ENCODE measurements at places on chromosomes 12 and 14. TPM values are rescaled to one million over a fixed set of nuclear protein-coding genes. Genes with fewer than 3 reads are reported as not detected.

The BEST3 gene
- 0.18 TPM for total RNA-seq

The POTEM gene
- total RNA-seq = not detected

The ACOT4 gene
- total RNA-seq = 0.45 TPM

The CMA1 gene
- total RNA-seq = not detected

The SPX gene
- total RNA-seq = 1.5 TPM

The CD163 gene
- 2.9 TPM for total RNA-seq

The SLC25A47 gene
- not detected for total RNA-seq

The NID2 gene
- 35.4 TPM for total RNA-seq

The COQ6 gene
- total RNA-seq = 30.9 TPM

The GPR162 gene
- 28.5 TPM for total RNA-seq

The RILPL1 gene
- 5.6 TPM for total RNA-seq

The MYF5 gene
- total RNA-seq = not detected

The STXBP6 gene
- total RNA-seq = 6.3 TPM

The SAMD15 gene
- total RNA-seq = 5.2 TPM

The LMO3 gene
- 62.1 TPM for total RNA-seq

The NUDT14 gene
- 9.7 TPM for total RNA-seq

The TAS2R14 gene
- 23.5 TPM for total RNA-seq

The ARMH4 gene
- total RNA-seq = 47.2 TPM

The SMCO2 gene
- total RNA-seq = not detected

The PTPRO gene
- 149 TPM for total RNA-seq

The MYO1A gene
- total RNA-seq = 0.36 TPM

The MCRS1 gene
- total RNA-seq = 25.5 TPM

The CIROP gene
- total RNA-seq = not detected

The STAC3 gene
- 0.54 TPM for total RNA-seq

The SSTR1 gene
- 3.4 TPM for total RNA-seq

The IFT43 gene
- total RNA-seq = 26.3 TPM

The HVCN1 gene
- 4.1 TPM for total RNA-seq

The GUCY2C gene
- total RNA-seq = 0.09 TPM

The CLEC6A gene
- total RNA-seq = not detected

The C1QL4 gene
- 2.7 TPM for total RNA-seq

The DBX2 gene
- total RNA-seq = 0.73 TPM
